Activated CD4-positive, alpha-beta T cell treated with anti-CD3 and anti-CD28 coated beads, Interleukin-2, amount 50 U/mL, for 48 hours (primary cell): ENCODE measurements at places on chromosomes 5 and 9.
A peak's percentile ranks its signal among the peaks of the same experiment; 100 is the strongest.

- no peak for DNase-seq
Observed at GRCh38 chr5:66993448-66993847, 203.2 kb downstream of the CD180 start.

GRCh38 chr9:114655689-114656088 is 1.9 kb downstream of the TEX53 start:
- no peak for DNase-seq

DNA sequence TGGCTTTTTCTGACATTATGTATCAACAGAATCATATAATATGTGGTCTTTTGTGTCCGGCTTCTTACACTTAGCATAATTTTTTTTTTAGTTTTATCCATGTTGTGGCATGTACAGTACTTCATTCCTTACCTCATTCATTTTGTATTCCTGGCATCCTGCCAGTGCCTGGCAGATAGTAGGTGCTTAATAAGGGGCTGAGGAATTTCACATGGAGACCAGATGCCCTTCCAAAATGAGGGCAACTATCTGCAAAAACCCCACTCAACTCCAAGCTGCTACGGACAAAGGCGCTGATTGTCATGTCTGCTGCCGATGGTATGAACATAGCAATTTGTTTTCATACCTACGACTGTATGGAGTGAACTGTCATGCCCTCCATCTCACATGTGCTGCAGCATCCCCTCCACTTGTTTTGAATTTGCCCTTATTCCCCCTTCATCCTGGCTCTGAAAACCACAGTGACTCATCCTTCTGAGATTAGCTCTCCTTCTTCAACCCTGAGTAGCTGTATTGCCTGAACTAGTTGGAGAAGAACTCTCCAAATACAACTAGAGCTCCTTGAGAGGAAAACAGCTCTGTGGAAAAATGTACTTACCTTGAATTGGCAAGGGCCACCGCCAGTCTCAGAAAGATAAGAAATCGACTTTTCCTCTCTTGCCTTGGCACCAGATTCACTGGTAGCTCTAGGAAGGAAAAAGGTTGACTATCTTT is 41.3 kb upstream of the FOXE1 start:
- no peak for DNase-seq

- no peak for DNase-seq
Observed at GRCh38 chr5:56160723-56161438, 72.2 kb downstream of the ANKRD55 start.

DNA sequence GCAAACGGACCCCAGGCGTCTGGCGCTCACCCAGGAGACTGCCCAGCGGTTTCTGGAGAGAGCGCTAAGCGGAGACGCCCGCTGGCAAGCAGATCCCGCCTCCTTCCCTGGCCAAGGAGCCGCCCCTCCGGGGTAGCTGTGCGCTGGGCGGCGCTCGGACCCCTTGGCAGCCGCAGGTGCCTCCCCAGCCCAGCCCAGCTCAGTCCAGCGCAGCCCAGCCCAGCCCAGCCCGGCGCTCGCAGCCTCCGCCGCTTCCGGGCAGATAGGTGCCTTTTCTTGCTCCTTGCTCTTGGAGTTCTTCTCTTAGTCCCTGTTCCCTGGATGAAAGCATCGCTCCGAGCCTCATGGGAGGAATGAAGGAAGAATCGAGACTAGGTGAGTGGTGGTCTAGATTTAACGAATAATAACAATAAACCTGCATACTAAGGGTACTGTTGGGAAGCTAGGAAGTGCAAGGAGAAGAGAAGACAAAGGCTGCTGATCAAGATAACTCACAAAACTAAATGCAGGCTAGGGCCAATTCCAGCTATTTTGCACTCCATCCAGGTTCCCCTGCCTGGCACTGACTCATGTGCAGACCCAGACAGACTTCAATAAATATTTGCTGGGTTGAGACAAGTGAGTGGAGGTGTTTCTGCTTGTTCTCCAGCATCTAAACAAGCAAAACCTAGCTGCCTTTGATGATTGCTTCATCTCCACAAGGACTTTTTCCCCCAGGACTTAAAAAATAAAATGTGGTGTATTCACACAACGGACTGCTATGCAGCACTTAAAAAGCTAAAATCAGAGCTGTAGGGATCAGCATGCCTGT is at the start of gene STK32A:
STK32A (plus strand) TSS at position 202 of the 811 bp plus-strand sequence. CDS start 4,609 bp downstream, outside the sequence.
- DNase-seq = no peak

DNA sequence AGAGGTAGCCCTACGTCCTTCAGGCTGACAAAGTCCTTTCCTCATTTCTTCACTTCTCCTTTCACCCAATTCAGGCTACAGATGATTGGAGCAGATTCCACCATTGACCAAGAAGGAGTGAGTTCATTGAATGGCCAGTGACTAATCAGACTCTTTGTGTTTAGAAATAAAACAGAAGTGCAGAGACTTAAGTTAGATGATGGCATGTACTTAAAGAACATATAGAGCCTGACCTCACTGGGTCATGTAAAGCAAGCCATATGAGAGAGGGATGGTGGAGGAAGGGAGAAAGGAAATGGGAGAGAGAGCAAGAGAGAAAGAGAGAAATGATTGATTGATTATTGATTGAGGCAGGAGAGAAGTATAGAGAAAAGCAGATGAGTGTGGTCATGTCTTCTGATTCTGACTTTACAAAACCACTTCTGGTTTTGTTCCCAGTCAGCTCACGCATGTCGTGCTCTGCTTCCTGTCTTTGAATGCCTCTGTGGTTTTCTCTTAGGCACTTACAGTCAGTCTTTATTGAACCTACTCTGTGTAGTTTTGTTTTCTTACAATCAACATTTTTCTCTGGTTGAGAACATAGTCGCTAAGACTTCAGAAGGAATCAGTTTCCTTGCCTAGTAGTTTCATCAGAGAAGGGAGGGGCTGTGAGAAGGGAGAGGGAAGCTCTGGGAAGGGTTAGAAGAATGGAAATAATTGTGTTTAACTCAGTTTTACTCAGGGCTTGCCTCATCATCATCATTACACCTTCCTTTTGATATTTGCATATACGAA is 149.2 kb upstream of the KLF9 start:
- peak; percentile 54 for DNase-seq

DNA sequence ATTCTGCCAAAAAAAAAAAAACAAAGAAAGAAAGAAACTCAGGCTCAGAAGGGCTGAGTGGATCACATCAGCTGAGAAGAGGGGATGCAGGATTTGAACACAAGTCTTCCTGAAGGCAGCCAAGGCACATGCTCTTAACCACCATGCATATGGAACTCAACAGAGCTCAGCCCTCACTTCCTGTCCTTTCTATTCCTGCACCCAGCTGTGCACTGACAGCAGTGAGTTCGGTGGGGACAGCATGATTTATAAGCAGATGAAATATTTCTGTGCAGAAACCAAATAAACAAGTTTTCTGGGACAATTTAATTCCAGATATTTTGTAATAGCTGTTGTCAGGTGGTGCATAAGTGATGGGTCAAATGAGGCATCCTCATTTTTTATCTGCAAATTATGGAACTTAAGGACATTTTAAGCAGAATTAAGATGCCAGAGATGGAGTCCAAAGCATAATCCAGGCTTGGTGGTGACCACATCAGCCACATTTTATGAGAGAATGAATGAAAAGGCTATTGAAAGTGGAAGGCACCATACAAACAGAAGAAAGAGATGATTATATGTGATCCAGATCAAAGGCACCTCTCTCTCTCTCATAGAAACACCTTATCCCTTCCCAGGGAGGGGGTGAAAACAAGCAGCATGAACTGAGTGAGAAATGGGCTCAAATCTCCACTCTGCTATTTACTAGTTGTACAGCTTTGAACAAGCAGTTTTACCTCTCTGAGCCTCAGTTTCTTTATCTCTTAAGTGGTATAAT is 303.6 kb upstream of the MSX2 start:
- DNase-seq = no peak

DNA sequence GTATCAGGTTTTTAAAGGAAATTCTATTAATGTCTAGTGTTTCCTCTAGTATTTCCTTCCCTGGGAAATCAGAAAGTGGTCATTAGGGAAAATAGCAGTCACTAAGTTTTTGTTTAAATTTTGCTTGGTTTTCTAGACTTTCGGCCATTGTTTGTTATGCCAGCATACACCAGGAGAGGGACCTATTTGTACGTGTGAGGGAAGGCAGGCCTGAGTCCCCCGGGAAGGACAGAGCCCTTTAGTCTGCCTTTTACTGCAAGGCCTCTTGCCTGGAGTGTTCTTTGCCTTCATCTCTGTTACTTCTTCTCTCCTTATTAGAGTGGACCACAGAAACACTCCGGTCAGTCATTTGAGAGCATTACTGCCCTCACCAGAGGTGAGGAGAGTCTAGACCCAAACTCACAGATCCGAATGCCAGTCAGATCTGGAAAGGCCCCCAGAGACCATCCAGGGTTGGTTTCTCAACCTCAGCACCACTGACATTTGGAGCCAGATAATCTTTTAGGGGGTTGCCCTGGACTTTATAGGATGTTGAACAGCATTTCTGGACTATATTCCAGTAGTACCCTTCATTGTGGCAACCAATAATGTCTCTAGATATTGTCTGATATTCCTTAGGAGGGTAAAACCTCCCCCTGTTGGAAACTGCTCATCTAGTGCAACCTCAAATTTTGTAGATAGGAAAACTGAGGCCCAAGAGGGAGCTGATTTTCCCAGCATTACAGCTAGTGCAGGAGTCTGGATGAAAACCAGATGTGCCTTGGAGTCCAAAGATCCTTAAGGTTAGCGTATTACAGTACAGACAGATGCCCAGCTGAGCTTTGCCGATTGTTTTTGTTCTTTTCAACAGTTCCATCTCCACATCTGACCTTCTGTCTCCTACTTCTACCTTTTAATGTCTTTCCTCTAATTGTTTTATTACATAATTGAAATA is 93.0 kb upstream of the NIPAL4 start:
- no peak for DNase-seq

DNA sequence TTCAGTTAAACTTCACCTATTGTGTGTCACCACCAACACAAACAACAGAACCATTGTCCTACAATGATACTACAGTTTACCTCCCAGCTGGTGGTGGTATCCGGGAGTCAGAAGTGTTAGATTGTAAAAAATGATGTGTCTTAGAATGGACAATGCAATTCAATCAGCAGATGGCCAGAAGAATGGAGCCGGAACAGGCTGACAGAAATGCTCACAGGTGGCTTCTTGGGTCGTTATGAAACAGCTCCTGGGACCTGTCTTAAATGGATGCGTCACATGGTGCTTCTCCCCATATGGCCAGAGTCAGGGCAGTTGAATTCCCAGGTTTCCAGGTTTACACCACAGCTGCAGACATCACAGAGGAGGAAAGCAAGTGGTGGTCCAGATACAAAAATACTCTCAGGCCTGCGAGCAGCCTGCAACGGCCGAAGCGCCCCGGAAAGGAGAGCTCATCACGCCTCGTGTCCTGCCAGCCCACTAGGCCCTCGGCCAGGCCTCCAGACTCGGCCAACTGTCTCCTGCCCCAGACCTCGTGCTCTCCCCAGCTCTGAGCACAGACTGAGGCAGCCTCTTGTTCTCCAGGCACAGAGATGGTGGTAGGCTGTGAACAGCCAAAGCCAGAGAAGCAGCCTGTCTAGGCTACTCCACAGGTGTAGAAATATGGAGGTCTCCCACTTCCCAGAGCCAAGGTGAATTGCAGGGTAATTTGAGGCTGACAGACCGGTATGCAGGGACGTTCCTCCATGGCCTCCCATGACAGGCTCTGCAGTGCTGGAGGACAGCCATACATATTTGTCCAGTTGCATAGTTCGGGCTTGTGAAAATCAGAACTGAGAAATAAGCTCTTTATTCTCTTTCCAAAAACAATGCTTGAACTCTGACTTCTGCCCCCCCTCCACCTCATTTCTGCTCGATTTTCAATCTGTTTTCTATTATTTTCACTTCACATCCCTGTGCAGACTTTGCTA is 98.5 kb upstream of the SPATA31C2 start:
- DNase-seq = no peak

GRCh38 chr5:41772056-41772455 is 98.2 kb downstream of the OXCT1 start:
- DNase-seq = no peak

- no peak for DNase-seq
Observed at GRCh38 chr9:103458826-103459225, 463.7 kb downstream of the CYLC2 start.

DNA sequence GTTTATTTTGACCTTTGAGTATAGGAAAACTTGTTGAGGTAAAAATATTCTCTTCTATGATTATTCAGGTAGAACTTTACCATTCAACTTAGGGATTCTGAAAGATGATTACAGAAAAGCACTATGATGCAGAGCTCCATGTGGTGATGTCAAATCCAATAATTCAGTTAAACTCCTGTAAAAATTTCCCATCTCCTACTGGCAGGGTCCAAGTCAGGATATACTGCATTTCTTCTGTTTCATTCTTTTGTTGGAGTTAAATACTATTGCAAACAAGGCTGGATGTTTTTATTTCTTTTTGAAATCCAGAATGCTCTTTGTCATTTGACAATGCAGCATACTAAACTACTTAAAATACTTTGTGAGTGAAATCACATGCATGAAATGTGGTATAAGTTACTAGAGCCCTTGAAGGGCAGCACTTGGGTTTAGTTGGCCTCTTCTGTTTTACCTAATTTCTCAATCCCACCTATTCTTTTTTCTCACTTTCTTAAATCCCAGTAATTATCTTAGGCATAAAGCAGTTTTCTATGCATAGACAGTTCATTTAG is 204.5 kb downstream of the FBXL7 start:
- no peak for DNase-seq

DNA sequence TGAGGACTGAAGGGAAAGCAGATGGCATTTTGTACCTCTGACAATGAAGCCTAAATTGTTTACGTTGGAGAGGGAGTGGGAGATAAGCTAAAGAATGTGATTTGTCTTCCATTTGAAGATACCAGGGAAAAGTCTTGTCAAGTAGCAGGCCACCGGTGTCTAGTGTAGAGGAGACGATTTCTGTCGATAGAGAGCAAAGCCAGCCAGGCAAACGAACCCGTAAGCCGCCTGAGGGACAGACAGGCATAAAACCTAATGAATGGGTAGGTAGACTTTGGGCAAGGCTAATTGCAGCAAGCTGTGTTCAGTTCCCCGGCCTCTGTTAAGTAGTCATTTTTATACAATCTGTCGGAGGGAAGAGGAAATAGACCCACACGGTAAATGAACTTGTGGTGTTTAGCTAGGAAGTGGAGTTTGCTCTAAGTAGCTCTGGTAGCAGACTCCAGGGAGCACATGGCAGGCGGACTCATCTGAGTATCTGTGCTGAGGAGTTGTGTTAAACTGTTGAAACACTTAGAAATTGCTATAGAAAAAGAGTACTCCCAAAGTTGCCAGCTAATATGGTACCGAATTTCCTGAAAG is 28.8 kb downstream of the SMARCA2 start:
- DNase-seq = no peak

DNA sequence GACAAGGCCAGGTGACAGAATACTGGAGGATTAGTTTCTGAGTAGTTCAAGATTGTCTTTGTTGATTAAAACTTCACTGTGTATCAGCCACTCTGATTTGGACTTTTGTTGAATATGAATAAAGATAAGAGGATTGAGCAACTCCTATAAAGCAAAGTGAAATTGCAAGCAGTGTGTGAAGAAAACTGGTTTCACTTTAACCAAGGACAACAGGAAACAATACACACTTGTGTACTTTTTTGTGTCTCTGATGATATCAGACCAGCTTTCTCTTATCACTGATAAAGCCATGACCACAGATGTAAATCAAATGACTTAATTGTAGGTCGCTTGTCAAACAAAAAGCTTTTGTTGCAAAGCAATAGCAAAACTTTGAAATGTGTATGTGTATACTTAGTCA is 268.6 kb downstream of the FER start:
- no peak for DNase-seq
